ENCODE measurements at places on chromosomes 3 and 15.

- no peak for DNase-seq
Observed at GRCh38 chr15:25022233-25022632, 67.4 kb downstream of the SNRPN start.

DNA sequence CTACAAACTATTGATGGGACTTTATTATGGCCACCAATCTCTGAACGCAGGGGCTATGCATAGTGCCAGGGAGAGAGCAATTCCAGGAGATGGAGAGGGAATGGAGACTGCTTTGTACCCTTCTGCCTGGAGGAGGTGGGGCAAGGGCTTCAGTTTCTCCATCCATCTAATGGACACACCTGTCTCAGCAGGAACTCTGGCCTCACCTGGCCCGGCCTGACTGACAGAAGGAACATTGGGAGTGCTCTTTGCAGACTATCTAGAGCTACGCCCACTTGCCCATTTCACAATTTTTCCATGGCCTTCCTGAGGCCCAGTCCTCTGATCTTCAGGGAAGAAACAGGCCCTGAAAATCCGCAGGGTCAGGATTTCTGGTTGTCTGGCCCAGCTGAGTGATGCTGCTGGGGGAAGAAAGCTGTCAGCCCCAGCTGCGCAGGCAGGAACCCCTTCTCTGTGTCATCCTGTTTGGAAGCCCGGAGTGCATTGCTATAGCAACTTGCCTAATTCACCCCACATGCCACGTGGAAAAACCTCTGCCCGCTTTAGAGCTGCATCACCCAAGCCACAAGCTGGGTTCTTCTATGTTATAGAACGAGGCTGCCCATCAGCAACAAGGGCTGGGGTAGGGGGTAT, 6.4 kb downstream of the ITGA11 start:
- no peak for DNase-seq

- no peak for DNase-seq
Observed at GRCh38 chr3:21691036-21691435, 60.0 kb downstream of the ZNF385D start.

- DNase-seq, result no peak
Observed at GRCh38 chr3:37466660-37467359, 292.4 kb upstream of the LRRFIP2 start.

GRCh38 chr15:99110581-99111320, 5.9 kb downstream of the SYNM start:
- no peak for DNase-seq

DNA sequence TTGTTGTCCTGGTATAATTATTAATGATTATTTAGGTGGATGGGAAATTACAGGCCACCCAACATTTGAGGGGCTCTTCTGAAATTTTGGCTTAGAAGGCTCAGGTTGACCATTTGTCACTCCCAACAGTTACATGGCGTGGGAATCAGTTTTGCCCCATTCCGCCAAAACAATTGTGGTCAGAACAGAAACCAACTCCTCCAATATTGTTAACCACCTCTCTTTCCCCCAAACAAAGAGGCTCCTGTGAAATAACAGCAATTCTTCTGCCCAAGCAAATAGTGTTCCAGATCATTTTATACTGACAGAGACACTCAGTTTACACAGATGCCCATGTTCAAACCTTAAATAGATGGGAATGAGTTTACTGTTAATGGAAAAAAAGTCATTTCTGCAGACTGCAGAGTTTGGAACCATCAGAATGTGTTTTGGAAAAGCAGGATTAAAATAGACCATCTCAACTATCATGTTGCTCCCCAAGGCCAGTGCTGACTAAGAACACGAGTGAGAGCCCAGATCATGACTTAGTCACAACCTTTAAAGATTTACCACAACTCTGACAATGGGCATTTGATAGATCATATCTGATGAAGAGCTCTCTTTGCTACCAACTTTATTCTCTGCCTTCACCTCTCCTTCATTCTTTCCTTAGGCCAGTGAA, 102.1 kb downstream of the DUT start:
- DNase-seq, result no peak

DNA sequence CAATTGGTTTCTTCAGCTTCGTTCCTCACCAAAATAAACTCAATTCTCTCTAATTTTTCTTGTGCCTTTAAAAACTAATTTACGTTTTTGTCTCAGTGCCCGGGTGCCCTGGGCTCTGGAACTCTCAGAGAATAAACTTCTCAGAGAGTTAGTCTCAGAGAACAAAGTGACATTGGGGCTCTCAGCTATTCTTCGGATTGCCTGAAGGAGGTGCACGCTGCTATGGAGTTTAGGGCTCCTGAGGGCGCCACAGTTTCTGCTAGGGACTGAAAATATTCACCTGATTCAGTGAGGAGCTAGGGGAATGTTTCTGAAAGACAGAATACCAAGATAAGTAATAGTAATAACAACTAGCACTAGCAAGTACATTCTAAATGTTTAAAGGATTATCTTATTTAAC, 22.7 kb downstream of the ZIC4 start:
- DNase-seq, result no peak

DNA sequence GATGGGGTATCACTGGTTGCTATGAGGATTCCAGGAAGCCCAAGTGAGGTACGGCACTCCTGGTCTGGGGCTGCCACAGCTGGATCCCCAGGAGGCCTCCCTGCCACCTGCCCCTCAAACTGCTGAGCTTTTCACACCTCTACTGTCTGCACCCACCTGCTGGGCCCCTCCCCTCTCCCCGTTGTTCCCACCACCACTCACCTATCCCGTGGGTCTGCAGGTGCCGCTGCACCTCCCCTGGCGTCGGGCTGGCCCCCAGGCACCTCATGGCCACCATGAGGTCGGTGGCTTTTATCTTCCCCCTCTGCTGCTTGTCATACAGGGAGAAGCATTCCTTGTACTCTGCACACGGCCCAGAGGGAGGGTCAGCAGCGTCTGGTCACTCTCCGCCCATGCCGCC, 5.8 kb downstream of the CALML4 start:
- DNase-seq, result no peak

DNA sequence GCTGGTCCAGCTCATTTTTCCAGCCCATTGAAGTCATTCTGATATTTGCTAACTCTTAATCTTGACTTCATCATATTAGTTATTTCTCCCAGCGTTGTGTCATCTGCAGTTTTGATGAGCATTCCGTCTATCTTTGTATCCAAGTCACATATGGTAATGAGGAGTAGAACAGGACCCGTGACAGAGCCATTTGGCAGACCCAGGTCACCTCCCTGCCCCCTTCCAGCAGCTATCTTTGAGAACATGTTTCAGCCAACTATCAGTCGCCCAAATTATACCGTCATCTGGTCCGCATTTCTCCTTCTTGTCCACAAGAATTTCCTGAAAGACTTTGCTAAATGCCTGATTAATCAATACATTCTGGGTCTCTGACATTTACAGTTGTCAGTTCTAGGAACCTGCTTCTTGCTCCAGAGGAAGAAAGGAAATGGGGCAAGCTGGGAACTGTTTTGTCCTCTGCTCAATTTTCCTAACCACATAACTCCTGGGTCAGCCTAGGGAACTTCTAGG, 347.1 kb upstream of the NR2E3 start:
- no peak for DNase-seq

- DNase-seq, result no peak
Observed at GRCh38 chr15:80904998-80905397, 84.6 kb downstream of the MESD start.

- no peak for DNase-seq
Observed at GRCh38 chr15:49015896-49016295, 30.4 kb downstream of the SECISBP2L start.

GRCh38 chr3:129612534-129613366, 6.3 kb upstream of the PLXND1 start:
- DNase-seq, result no peak

- no peak for DNase-seq
Observed at GRCh38 chr3:52012699-52013098, 17.0 kb upstream of the RPL29 start.

Data from posterior cingulate gyrus (tissue), 11 donors.